H9 (cell line): ENCODE measurements at places on chromosomes 1 and 21. TPM values are rescaled to one million over a fixed set of nuclear protein-coding genes. Genes with fewer than 3 reads are reported as not detected.

RGS13 gene
- total RNA-seq: not detected in 2 replicates

BLACAT1 gene
- 3.8 and 4.0 TPM in 2 replicates for total RNA-seq

PAQR6 gene
- 14.6 and 15.8 TPM in 2 replicates for total RNA-seq

GRCh38 chr21:25566645-25567044, 40.6 kb downstream of the MRPL39 start:
- H3K27me3 ChIP-seq: no peaks in the 10 kb centered on the region; the same call in 1 of the 2 replicates
- H3K36me3 ChIP-seq: no peaks in the 10 kb centered on the region
- H3K4me1 ChIP-seq: no peaks in the 10 kb centered on the region; the same call in 1 of the 2 replicates
- no peak overlapping the region for H3K4me3 ChIP-seq

- H3K27me3 ChIP-seq: no peaks in the 10 kb centered on the region; the same call in 1 of the 2 replicates
- no peak for DNase-seq
- H3K4me1 ChIP-seq: peaks cover 16% of the 10 kb centered on the region; the same call in 1 of the 2 replicates
- H3K27ac ChIP-seq: no peak overlapping the region
- H3K36me3 ChIP-seq: no peaks in the 10 kb centered on the region
- H3K4me3 ChIP-seq: no peak overlapping the region
These were observed 358.7 kb downstream of the RRAGC start for GRCh38 chr1:38500891-38501290.

GRCh38 chr1:44903011-44903680, 60.1 kb upstream of the PTCH2 start:
- DNase-seq: no peak
- H3K27me3 ChIP-seq: no peaks in the 10 kb centered on the region
- no peaks in the 10 kb centered on the region for H3K36me3 ChIP-seq

DNA sequence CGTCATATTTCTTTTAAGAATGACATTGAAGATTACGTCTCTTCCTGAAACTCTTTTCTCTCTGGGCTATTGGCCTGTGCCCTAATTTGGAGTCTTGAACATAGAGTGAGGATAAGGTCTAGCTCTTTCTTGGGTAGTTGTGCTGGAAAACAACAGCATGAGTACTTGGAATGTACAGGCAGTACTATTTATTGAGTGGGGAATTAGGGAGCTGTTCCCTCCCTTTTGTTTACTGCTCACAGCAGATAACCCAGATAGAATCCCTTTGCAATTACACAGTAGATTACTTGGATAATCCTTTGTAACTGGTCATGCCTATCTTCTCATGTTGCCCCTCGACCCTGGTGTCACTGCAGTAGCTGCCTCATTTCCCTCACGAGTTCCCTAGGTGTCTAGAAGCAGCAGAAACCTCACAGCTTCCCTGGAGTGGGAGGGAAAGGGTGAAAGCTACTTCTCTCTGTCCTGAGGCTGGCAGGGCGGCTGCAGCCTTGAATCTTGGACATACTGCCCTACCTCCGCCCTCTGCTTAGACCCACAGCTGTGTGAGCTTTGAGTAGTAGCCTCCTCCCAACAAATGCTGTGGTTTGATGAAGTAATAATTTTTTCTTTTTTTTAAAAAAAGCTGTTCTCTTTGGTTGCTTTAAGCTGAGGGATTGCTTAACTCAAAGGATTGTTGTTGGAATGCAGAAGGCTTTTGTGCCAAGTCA, 70.6 kb downstream of the FGGY start:
- H3K27me3 ChIP-seq: no peaks in the 10 kb centered on the region
- H3K4me3 ChIP-seq: no peak overlapping the region
- no peak overlapping the region for H3K27ac ChIP-seq
- H3K36me3 ChIP-seq: peaks cover 12% of the 10 kb centered on the region

GRCh38 chr21:18269856-18270255, 25.2 kb downstream of the CHODL start:
- no peak for DNase-seq
- no peaks in the 10 kb centered on the region for H3K27me3 ChIP-seq
- no peak overlapping the region for H3K27ac ChIP-seq
- H3K4me3 ChIP-seq: no peak overlapping the region
- H3K4me1 ChIP-seq: no peaks in the 10 kb centered on the region

DNA sequence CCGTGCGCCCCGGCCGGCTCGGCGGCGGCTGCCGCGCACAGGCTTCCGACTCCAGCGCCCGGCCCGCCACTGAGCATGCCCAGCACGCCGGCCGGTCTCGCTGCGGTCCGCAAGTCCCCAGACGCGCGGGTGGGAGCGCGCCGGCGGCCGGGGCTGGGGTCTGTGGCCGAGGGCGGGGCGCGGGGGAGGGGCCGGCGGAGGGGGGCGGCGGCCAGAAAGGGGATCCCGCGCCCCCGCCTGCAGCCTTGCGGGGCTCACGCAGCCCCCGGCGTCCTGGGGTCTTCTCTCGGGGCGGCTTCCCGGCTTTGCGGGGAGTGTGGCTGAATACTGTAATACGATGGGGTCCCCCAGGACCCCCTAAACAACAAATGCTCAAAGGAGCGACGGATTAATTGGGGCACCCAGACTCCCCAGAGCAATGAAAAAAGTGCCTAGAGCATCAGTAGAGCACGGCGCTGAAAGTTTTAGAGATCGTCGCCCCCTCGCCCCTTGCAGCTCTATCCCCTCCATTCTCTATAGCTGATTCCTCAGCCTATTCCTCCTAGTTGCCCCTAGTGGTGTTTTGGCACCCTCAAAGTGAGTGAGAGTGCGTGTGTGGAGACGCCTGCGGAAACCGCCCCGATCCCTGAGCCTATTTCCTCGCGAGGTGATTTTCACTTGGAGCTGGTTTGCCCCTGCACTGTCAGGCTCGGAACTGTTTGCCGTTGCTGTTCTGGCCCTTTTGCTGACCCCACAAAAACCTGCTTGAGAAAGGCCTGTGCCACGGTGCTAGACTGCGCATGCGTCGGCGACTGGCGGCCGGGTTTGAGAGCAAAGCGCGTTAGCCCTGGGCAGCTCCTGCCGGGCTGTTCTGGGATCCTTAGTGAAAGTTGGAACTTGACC, at the start of gene VAV3:
VAV3 (minus strand) TSS at position 71 of the 882 bp plus-strand sequence. CDS start 311 bp downstream, outside the sequence.
- H3K27me3 ChIP-seq: no peaks in the 10 kb centered on the region; the same call in 1 of the 2 replicates
- no peak within 1 kb of the TSS for H3K27ac ChIP-seq
- no peaks in the 10 kb centered on the region; the same call in none of the 2 replicates for H3K4me1 ChIP-seq
- DNase-seq: peak; percentile 92
- H3K4me3 ChIP-seq: peak within 1 kb of the TSS; percentile 95

- no peak overlapping the region for H3K27ac ChIP-seq
- peaks cover 5% of the 10 kb centered on the region; the same call in 2 of the 3 replicates for H3K36me3 ChIP-seq
- H3K4me3 ChIP-seq: no peak overlapping the region
These were observed 340.4 kb upstream of the VAMP3 start for GRCh38 chr1:7430691-7431090.

DNA sequence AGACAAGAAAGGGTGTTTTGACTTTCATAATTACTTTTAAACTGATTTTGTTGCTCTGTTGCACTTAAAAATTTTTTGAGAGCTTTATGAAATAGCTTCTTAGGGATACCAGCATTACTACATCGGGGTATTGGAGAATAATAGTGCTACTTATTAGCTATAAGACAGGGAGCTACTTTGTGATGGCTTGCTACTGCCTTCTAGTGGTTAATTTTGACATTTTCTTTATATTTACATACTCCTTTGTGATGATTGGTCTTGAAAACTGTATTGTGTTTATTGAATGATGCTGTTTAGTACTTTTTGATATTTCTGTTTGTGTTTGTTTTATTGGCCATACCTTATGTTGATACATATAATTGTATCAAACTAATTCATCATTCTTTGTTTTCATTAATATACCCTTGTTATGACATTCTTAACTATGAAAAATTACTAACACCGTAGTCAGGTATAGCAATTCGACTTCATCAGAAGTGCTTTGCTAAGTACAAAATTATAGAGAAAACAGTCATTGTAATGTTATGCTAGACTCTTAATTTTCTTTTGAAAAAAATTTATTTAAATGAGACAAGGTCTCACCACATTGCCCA, 85.5 kb downstream of the CLIC4 start:
- DNase-seq: no peak
- H3K27ac ChIP-seq: no peak overlapping the region
- H3K36me3 ChIP-seq: peaks cover 11% of the 10 kb centered on the region
- no peaks in the 10 kb centered on the region for H3K27me3 ChIP-seq
